Stimulated activated CD8-positive, alpha-beta memory T cell treated with anti-CD3 and anti-CD28 coated beads, Interleukin-15, amount 100 ng/mL, for 48 hours (primary cell): ENCODE measurements at places on chromosomes 4 and X.

GRCh38 chr4:12488672-12489071, 995.5 kb downstream of the RAB28 start:
- no peak for DNase-seq

DNA sequence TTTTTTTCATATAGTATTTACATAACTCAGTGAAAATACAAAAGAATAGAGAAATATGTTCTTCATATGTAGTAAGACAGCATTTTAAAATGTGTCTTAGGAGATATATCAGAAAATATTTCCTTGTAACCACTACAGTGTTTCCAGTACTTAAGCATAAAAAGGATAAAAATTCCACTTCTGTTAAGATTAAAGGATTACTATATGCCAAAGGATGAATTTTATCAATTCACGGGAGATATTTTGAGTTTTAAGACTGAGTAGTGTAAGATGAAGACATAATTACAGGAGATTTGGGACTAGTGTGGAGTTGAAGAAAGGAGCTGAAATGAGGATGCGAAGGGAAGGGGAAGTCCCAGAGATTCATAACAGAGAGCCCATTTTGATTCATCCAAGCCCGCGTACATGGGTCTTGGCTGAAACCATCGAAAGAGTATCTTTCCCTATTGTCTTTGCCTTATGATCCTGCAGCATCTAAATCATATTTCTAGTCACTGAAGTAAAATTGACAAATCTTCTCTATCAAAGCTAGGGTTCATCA, 58.7 kb downstream of the MAD2L1 start:
- DNase-seq, result no peak

GRCh38 chr4:125519371-125520146, 204.8 kb downstream of the FAT4 start:
- DNase-seq, result no peak

DNA sequence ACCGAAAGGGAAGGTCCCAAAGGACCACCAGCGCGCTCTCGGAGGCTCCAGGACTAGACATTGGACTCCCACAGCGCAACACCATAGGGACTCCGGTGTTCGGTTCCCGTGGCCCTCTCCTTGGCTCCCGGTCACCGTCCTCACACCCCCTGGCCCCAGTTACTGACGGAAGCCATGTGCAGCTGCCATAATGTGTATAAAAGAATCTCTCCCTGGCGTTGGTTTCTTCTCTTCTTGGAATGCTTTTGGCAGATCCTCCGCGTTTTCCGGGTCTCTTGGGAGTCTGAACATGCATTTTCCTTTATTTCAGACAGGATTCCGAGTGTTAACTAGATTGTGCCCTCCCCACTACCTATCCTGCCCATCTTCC, 69.8 kb downstream of the FBXO8 start:
- no peak for DNase-seq

GRCh38 chrX:34810364-34810763, 132.2 kb upstream of the FAM47B start:
- DNase-seq, result no peak
